ENCODE measurements at places on chromosomes 1 and 21.
A peak's percentile ranks its signal among the peaks of the same experiment; 100 is the strongest.

DNA sequence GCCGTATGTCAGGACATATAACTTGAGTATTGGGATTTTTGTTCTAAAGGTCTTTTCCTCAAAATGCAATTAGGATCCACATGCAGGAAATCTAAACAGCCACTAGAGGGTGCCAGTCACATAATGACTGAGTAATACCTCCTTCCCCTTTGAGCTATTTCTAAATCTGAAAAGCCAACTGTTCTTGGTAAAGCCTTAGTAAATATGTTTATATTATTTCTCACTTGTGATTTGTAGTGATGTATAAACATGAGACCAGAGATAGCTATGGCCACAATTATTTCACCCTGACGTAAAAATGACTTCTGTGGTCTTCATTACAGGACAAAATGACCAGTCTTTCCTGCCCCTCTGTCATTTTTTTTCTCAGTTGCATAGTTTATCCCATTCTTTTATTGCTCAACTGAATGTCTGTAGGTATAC is 41.0 kb upstream of the DR1 start:
- peak; percentile 3 for DNase-seq

DNA sequence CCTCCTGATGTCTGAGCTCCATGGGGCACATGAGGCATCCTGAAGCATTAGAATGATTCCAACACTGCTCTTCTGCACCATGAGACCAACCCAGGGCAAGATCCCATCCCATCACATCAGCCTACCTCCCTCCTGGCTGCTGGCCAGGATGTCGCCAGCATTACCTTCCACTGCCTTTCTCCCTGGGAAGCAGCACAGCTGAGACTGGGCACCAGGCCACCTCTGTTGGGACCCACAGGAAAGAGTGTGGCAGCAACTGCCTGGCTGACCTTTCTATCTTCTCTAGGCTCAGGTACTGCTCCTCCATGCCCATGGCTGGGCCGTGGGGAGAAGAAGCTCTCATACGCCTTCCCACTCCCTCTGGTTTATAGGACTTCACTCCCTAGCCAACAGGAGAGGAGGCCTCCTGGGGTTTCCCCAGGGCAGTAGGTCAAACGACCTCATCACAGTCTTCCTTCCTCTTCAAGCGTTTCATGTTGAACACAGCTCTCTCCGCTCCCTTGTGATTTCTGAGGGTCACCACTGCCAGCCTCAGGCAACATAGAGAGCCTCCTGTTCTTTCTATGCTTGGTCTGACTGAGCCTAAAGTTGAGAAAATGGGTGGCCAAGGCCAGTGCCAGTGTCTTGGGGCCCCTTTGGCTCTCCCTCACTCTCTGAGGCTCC is 11.1 kb upstream of the RASSF5 start:
- DNase-seq, result no peak

- DNase-seq, result no peak
These were observed 77.1 kb downstream of the PBX1 start for GRCh38 chr1:164635803-164636731.

- no peak for DNase-seq
These were observed 257.3 kb downstream of the CAMTA1 start for GRCh38 chr1:7042322-7043190.

DNA sequence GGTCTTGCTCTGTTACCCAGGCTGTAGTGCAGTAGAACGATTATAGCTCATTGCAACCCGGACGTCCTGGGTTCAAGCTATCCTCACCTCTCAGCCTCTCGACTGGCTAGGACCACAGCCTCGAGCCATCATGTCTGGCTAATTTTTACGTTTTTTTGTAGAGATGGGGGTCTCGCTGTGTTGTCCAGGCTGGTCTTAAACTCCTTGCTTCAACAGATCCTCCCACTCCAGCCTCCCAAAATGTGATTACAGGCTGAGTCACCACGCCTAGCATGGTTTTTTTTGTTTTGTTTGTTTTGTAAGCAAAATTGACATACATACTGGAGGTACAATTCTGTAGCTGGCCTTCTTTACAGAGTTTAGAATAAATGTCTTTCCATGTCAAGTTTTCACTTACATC is 994 bp upstream of the LAMTOR5 start:
- no peak for DNase-seq

DNA sequence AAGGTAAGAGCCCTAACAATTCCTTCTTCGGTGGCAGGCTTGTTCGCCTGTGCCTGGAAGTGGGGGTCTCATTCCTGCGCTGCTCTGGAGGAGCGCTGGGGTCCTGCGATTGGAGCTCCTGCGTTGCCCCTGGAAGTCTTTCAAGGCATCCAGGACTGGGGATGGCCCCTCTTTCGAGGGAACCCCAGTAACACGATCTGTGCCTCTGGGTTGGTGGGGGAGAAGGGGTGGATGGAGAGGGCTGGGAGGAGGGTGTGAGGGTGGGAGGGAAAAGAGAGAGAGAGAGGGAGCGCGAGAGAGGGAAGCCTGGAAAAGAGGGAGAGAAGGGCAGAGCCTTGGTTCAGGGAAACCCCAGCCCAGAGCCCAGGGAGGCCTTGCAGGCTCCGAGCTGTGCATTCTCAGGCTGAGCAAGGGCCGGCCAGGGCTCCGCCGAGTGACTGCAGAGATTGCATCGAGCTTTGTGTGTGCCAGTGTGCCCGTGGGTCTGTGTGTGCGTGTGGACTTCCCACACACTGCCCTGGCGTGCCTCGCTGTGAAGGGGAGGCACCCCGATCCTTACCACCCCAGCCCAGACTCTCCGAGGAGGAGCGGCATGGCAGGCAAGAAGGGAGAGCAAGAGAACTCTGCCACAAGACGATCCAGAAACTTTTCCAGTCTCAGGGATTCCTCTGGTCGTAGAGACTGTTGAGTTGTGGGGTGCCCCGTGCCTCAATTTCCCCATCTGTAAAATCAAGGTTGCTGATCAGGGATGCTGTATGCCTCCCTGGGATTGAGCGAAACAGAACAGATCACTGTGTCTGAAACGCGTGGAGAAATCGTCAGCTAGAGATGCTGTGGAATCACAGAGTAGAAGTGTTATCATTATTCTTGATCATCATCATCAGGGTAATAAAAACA is 619 bp downstream of the BCL9 start:
- no peak for DNase-seq

GRCh38 chr1:236342403-236343245 is 51.5 kb upstream of the EDARADD start:
- no peak for DNase-seq

DNA sequence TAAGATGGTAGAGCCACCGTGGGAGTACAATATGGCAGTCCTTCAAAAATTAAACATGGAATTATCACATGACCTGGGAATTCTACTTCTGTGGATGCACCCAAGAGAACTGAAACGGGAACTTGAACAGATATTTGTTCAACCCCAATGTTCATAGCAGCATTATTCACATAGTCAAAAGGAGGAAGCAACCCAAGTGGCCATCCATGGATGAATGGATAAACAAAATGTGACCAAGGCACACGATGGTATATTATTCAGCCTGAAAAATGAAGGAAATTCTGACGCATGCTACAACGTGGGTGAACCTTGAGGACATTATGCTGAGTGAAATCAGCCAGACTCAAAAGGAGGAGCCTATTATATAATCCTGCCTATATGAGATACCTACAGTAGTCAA is 22.8 kb upstream of the LAPTM5 start:
- DNase-seq, result no peak

DNA sequence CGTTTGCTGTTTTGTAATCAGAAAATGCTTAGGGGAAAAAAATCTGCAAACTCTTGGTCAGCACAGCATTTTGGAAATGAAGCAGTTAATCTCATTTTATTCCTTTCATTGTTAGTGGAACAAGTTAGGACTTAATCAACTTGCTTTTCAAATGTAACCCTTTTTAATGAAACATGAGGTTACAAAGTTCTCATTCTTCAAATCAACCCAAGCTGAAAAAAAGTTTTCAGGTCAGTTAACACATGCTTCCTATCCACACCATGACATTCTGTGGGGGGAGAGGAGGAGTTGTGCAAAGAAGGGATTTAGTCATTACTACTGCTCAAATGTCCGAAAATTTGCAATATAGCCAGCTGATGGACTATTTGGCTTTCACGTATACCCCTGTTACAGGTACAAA is 283.2 kb upstream of the LYPLAL1 start:
- DNase-seq, result no peak

GRCh38 chr1:217614200-217614712 is 16.6 kb downstream of the GPATCH2 start:
- DNase-seq, result no peak

DNA sequence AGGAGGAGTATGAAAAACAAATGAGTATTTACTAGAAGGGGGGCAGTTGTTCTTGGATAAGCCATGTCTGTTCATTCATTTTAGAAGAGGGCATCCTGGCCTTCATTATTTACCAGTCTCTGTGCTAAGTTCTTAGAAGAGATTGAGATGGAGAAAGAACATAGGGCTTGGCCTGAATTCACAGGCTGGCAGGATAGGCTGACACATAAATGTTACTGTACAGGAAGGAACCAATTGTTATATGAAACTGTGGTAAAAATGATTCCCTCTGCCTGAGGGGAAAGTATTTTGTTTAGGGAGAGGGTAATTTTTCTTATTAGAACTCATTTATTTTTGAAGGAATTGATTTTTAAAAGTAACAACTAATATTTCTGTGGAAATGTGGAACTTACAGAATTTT is 99.5 kb downstream of the MAN1A2 start:
- DNase-seq, result no peak

Data from activated CD8-positive, alpha-beta memory T cell treated with anti-CD3 and anti-CD28 coated beads for 1 hour (primary cell).